ENCODE measurements at places on chromosomes 2 and 18.

- no peak for DNase-seq
These were observed 65.4 kb upstream of the HNRNPA3 start for GRCh38 chr2:177147093-177147694.

- DNase-seq = no peak
These were observed 1050.7 kb upstream of the PIK3C3 start for GRCh38 chr18:40904295-40904694.

GRCh38 chr18:21703241-21703820 lies 1.2 kb downstream of the ABHD3 start:
- DNase-seq = peak; percentile 23

DNA sequence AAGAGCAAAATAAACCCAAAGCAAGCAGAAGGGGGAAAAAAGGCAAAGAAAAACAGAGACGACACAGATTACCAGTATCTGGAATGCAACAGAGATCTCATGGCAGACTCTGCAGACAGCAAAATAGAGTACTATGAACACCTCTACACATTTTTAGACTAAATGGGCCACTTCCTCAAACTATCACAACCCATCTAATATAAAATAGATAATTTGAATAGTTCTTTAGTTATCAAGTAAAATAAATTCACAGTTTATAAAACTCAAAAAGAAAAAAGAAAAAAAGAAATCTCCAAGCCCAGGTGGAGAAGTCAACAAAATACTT lies 16.6 kb downstream of the SESTD1 start:
- DNase-seq = no peak

- DNase-seq = no peak
These were observed 36.1 kb upstream of the TXNDC2 start for GRCh38 chr18:9849407-9850283.

DNA sequence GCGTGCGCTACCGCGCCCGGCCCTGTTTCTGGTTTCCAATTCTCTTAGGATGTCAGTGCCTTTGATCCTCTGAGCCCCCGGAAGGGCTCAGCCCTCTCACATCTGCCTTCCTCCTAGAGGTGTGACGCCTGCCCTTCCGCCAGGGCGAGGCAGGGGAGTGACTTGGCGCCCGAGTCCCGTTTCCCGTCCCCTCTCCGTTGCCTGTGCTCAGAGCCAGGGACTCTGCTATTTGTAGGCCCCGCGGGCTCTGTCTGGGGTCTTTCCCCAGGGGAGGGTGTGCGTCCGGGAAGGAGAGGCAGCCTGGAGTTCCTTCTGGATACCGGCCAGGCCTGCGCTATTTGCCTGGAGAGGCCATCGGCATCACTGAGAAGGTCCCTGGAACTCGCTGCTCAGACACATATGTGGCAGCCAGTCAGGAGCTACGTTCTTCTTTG lies 103.7 kb upstream of the TAF1B start:
- peak; percentile 69 for DNase-seq

DNA sequence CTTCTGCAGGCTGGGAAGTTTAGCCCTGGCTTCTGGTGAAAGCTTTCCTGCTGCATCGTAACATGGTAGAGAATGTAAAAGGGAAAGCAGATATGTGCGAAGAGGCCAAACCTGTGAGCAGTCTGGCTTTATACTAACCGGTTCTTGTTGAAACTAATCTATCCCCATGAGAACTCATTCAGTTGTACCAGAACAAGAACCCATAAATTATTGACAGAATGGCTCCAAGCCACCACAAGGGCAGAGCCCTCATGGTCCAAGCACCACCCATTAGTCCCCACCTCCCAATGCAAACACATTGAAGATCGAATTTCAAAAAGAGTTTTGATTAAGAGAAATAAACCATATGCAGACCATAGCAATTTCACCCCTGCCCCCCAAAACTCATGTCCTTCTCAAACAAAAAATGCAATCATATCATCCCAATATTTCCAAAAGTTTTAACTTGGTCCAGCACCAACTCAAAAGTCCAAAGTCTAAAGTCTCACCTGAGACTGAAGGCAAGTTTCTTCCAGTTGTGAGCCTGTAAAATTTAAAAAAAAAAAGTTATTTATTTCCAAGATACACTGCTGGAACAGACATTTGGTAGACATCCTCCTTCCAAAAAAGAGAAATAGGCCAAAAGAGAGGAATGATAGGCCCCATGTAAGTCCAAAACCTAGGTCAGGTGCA lies 318.9 kb downstream of the CNTNAP5 start:
- DNase-seq = no peak

- no peak for DNase-seq
These were observed 312.3 kb upstream of the KCNJ3 start for GRCh38 chr2:154386186-154386585.

DNA sequence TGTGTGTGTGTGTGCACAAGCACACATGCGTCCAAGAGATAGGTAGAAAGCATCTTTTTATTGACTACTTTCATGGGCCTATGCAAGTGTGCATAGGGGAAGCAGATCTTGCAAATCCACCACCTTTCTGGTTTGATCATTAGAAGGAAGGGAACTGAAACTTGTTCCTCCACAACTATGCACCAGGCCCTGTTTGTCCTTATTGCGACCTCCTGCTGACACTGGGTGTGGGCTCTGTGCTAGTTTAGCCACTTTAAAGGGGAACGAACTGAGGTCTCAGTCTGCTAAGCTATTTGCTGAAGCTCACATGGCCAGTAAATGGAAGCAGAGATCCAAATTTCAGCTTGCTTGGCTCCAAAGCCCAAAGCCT lies 32.1 kb upstream of the INSIG2 start:
- no peak for DNase-seq

- peak; percentile 48 for DNase-seq
These were observed 30.0 kb downstream of the THNSL2 start for GRCh38 chr2:88199912-88200682.

- no peak for DNase-seq
These were observed 270.7 kb downstream of the SRBD1 start for GRCh38 chr2:45340318-45340717.

DNA sequence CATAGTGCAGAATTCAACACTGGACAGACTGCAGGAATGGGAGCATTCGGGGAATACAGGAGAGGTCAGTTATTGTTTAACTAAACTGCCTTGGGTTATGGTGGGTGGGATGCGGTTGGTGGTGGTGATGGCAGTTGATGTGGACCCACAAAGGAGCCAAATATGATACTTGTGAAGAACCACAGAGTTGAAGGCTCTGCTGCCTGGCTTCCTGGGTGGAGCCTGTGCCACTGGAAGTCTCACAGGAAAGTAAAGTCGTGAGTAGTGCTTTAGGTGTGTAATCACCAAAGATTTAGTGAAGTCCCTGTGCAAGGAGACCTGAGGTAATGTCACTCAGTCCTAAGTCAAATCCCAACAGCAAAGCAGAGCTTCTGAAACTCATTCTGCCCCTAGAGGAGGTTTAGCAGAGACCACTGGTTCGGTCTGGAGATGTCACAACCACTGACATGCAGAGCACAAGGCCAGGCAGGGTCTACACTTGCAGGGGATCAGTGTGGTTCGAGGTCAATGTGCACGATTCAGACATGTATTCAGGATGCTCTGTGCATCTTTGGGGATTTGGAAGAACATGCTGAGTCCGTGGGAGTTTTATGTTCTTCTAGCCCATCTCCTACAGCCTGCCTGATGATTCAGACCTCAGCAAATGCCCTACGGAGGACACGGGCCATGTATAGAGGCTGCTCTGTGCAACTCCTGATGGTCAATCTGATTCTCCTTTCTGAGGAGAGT lies 1150.9 kb downstream of the RPIA start:
- DNase-seq = no peak

DNA sequence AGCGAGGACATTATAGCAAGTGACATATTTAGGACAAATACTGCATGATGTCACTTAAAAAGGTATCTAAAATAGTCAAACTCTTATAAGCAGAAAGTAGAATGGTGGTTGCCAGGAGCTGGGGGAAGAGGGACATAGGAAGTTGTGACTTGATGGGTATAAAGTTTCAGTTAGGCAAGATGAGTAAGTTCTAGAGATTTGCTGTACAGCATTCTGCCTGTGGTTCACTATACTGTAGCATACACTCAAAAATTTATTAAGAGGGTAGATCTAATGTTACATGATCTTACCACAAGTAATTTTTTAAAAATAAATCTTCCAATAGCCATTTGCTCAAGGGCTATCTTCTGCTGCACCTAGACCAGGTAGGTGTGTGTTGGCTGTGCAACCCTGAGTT lies 78.1 kb upstream of the NPAS2 start:
- DNase-seq = no peak

Measured in stimulated activated CD4-positive, alpha-beta T cell treated with anti-CD3 and anti-CD28 coated beads, Interleukin-2, amount 100 ng/mL, for 24 hours (primary cell).